Progenitor cell of endocrine pancreas (in vitro differentiated cells): ENCODE measurements at places on chromosomes 7 and 10. TPM values are rescaled to one million over a fixed set of nuclear protein-coding genes. Genes with fewer than 3 reads are reported as not detected.

UCN3 gene
- total RNA-seq: 1.00 and 1.3 TPM in 2 replicates

GRCh38 chr7:80935991-80936780 lies 17.3 kb upstream of the SEMA3C start:
- DNase-seq: no peak

TMEM72 gene
- total RNA-seq: 0.93 and 1.5 TPM in 2 replicates

GRCh38 chr7:129652914-129653313 lies 41.4 kb downstream of the NRF1 start:
- no peak for DNase-seq

DNA sequence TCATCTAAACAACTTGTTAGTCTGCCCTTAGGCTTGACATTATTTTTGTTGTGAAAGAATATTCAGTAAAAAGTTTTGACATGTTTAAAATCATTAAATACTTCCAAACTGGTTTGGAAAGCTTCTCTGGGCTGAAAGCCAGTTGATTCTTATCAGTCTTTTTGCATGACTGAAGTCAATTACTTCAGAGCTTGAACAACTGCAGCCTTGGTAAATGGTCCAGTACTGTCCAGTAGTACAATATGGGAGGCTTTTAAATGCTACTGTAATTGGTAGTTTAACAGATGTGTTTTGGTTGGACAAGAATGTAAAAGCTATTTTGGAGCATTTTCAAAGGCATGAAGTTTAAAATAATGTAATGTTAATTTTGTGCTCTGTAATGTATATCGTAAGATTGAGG lies 103.4 kb downstream of the SDK1 start:
- no peak for DNase-seq

- DNase-seq: no peak
Measured at GRCh38 chr7:79506481-79506880, 53.0 kb upstream of the MAGI2 start.

GRCh38 chr7:151592868-151593486 lies 73.3 kb upstream of the RHEB start:
- DNase-seq: no peak

DNA sequence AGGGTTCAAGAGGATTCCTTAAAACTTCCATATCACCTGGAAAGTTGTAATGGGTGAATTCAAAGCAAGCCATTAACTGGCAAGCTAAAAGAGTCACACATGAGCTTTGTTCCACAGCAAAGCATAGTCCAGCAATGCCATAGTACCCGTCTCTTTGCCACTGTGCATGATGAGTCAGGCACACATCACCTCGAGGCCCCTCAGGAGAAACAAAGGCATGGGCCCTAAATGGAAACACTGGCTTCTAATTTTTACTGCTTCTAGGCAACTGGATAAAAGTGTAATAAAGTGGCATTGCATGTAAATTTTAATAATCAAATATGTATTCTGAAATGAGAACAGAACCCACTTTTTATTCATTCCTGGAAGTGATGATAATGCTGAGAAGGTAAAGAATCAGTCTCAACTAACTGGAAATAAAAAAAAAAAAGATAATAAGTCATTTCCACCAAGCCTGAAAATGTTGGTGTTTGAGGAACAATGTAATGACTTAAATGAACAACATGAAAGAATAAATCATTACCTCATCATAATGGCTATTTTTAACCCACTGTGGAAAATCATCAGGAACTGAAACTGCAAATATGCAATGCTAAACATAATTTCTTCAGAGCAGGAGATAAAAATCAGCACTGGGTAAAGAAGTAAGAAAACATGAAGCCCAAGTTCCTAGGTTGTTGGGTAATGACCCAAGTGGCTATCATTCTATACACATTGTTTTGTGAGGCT lies 104.9 kb downstream of the CDK6 start:
- no peak for DNase-seq

DNA sequence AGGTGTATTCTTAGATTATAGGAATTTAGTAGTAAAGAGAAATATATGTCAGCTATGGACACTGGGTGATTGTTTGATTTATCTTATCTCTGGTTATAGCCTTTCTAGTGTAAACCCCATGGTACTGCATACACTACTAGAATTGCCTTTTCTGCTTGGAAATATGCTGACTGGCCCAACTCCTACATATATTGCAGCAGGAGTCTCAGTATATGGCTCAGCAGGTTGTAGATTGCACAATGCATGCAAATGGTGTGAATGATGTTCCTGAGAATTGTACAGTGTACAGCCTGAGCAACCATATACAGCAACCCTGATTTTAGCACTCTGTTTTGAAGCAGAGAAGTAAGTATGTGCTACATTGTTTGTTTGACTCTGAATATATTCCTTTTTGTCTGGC lies 153.4 kb upstream of the NPY start:
- no peak for DNase-seq

DNA sequence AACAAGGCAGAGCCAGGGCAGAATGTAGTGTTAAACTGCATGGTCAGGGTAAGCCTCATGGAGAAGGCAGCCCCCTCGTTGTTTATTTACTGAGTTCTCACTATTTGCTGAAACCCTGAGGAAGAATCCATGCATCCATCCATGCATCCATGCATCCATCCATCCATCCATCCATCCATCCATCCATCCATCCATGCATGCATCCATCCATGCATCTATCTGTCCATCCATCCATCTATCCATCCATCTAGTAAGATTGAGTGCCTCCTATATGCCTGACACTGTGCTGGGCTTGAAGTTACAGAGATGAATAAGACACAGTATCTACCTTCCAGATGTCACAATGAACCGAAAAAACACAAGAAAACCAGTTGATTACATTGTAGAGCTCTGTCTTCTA lies 201.4 kb upstream of the AGK start:
- DNase-seq: no peak

MGMT gene
- 13.6 and 17.3 TPM in 2 replicates for total RNA-seq

- peak; percentile 66 for DNase-seq
Measured at GRCh38 chr10:118595598-118596425, at the start of gene PRLHR. Gene PRLHR (minus strand): TSS chr10:118595648. CDS start chr10:118595244, 404 bp downstream.

FAM204A gene
- total RNA-seq: 55.3 and 64.7 TPM in 2 replicates

- DNase-seq: no peak
Measured at GRCh38 chr7:51082096-51082840, 234.3 kb downstream of the COBL start.

OR2A5 gene
- not detected in 2 replicates for total RNA-seq

DNA sequence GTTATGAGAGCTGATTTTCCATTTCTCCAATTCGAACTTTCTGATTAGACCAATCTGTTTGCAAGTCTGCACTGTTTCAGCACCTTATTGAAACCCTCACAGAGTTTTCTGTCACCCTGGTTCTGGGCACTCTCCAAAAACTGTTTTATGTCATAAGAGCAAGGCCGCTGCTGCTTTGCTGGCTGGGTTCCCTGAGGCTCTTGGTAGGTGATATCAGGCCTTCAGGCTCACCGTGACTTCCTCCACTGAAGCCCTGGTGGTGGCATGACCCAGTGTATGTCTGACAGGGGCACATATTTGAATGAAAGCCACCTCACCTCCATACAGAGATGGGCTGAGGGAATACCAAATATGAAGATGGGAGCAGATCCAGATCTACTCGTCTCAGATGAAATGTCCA lies 8.3 kb downstream of the RABGEF1 start:
- DNase-seq: no peak

AMZ1 gene
- total RNA-seq: 0.07 and 0.19 TPM in 2 replicates

DNA sequence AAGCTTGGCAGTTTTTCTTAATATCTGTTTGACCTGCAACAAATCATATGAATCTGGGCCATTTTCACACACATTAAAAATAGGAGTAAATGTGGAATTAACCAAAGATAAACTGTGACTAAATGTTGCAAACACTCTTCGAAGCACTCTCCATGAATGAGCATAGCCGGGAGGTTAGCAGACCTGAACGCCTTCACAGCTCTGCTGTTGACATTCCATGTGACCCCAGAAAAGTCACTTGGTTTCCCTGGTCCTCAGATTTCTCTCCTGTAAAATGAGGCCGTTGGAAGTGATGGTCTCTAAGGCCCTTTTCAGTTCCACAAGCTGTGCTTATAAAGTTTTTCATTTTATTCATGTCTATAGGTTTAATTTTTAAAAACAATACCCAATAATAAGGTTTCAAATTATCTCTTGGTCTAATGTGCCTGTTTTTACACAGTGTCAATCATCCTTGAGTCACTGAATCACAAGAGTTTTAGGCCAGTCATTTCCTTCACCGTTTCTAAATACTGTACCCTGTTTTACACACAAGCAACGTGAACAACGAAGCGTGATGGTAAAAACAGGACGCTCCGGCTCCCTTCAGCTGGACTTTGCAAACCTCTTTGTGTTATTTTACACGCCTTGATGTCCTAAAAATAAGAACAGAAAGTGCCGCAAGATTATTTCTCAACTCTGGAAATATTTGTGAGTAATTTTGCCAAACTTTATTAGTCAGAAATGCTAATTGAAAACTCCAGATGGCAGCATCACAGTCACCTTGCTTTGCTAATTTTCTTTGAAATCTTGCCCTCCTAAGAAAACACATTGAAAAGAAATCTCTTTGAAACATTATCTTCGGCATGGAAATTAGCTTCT lies 38.6 kb upstream of the MET start:
- no peak for DNase-seq

CDK14 gene
- 116 and 117 TPM in 2 replicates for total RNA-seq

GRCh38 chr7:123846217-123846891 lies 1.4 kb downstream of the HYAL4 start:
- DNase-seq: no peak

- no peak for DNase-seq
Measured at GRCh38 chr10:97752956-97753355, 16.0 kb downstream of the ZFYVE27 start.

DNA sequence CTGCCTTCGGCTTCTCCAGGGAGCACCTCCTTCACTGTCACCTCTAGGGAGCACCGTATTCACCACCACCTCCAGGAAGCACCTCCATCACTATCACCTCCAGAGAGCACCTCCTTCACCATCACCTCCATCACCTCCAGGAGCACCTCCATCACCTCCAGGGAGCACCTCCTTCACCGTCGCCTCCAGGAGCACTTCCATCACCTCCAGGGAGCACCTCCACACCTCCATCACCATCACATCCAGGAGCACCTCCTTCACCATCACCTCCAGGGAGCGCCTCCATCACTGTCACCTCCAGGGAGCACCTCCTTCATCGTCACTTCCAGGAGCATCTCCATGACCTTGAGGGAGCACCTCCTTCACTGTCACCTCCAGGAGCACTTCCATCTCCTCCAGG lies 102.3 kb downstream of the DNAJB6 start:
- DNase-seq: no peak

GRCh38 chr7:123633553-123633952 lies 22.1 kb upstream of the LMOD2 start:
- DNase-seq: no peak

TUBAL3 gene
- total RNA-seq: not detected in 2 replicates

- DNase-seq: no peak
Measured at GRCh38 chr7:78148166-78148894, 349.8 kb downstream of the PHTF2 start.
